Bronchial epithelial cell (primary cell): ENCODE measurements at places on chromosomes 1 and 21.
A peak's percentile ranks its signal among the peaks of the same experiment; 100 is the strongest.

DNA sequence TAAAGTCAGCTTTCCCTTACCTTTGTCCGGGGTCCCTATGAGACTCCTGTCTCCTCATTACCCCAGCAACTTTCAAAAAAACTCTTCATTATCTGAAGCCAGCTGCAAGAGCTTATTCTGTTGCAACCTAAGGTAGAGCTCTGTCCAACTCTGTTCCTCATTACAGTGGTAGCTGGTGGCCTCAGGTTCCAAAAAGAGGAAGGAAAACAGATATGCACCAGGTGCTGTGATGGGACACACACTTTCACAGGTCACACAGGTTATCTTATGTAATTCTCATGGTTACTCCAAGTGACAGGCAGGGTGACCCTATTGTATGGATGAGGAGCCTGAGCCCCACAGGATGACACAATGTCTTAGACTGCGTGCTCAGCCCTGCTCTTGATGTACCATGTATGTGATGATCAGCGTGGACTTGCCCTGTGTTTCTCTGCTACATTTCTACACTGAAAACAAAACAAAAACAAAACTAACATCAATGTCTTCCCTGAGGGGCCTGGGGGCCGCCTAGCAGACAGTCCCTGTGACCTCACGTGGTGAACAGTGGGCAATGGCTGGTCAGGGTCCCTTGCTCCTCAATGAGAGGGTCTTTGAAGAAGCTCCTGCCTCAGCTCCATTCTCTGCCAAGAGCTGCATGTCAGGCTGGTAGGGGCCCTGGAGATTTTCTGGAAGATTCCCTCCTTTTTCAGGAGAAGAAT lies 9.7 kb upstream of the TENT5C start:
- DNase-seq = no peak

DNA sequence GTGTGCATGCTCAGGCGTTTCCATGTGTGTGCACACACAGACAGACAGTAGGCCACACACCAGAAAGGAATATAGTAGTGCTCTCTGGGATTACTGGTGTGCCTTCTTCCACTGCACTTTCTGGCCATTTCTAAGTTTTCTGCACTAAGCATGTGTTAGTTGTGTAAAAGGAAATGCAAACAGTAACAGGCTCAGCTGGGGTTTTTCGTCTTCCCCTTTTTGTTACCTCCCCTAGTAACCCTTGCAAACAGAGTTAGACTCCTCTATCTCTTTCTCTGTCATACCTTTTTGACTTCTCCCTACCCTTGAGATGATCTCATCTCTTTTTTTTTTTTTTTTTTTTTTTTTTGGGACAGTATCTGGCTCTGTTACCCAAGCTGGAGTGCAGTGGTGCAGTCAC lies 196.3 kb downstream of the SDCCAG8 start:
- DNase-seq = no peak

DNA sequence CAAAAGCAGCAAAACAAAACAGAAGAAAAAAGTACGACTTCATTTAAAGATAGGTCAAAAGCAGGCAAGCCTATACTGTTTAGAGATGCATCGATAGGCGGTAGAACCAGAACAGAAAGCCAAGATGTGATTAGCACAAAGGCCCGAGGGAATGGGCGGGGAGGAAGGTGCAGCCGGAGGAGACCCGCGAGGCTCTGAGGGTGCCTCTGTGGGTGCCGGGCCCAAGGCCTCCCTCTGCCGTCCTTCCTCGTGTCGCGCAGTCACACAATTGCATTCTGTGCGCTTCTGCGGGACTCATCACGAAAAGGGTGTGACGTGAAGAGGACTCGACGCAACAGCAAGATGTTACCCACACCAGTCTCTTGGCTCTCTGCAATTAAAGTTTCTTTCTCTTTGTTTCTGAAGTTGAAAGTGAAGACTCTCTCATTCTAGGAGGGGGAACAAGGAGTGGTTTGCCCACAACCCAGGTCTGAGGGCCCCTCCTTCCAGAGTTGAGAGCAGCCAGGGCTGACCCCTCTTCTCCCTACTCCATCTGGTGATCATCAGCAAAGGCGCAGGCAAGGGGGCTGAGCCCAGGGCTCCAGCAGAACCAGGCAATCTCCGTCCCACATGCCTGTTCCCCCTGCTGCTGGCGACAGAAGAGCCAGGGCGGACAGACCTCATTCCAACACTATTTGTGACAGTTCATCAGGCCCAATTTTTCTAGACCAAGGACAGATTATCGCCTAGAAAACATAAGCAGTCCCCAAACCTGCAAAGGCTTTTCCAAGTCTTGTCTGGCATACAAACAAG lies 41.0 kb downstream of the NPHP4 start:
- DNase-seq = no peak

DNA sequence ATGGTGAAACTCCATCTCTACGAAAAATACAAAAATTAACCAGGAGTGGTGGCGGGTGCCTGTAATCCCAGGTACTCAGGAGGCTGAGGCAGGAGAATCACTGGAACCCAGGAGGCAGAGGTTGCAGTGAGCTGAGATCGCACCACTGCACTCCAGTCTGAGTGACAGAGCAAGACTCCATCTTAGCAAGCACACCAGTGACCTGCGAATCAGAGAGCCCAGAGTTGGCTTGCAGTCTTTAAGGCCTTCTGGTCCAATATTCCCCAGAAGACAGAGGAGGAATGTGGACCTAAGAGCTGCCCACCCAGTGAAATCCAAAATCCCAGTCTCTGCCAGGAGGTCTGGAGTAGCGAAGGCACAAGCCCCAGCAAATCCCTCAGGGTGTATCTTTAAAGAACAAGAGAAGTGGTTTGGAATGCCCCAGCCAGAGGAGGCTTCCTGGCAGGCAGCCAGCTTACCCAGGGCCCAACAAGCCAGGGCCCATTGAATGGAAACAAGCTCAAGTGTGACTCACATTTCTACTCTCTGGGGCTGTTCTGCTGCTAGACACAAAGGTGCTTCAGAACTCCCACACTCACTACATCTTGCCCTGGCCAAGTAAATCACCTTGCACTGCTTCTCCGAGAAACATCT lies 23.9 kb downstream of the GPR161 start:
- DNase-seq = peak; percentile 97

- no peak for DNase-seq
Observed at GRCh38 chr1:37685722-37686121, 6.6 kb upstream of the CDCA8 start.

- DNase-seq = peak; percentile 22
Observed at GRCh38 chr1:106465666-106466065, 590.8 kb upstream of the PRMT6 start.

- peak; percentile 52 for DNase-seq
Observed at GRCh38 chr1:235113183-235113917, 15.3 kb downstream of the TOMM20 start.

DNA sequence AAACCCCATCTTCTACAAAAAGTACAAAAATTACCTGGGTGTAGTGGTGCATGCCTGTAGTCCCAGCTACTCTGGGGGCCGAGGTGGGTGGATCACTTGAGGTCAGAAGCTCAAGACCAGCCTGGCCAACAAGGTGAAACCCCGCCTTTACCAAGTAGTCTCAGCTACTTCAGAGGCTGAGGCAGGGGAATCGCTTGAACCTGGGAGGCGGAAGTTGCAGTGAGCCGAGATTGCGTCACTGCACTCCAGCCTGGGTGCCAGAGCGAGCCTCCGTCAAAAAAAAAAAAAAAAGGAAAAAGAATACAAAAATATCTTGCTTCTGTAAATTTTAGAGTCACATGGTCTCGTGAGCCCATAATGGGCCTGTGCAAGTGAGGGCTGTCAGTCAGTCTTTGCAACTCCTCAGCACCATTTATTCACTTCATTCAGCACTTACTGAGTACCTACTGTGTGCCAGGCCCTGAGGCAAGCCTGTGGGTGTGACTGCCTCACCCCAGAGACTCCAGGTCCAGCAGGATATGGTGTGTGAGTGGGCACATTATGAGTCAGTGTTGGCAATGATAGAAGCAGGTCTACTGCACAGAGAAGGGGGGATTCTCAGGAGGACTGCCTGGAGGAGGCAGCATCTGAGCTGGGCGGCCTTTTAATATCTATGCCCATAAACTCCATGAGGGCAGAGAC lies 46.8 kb upstream of the TARDBP start:
- peak; percentile 66 for DNase-seq

DNA sequence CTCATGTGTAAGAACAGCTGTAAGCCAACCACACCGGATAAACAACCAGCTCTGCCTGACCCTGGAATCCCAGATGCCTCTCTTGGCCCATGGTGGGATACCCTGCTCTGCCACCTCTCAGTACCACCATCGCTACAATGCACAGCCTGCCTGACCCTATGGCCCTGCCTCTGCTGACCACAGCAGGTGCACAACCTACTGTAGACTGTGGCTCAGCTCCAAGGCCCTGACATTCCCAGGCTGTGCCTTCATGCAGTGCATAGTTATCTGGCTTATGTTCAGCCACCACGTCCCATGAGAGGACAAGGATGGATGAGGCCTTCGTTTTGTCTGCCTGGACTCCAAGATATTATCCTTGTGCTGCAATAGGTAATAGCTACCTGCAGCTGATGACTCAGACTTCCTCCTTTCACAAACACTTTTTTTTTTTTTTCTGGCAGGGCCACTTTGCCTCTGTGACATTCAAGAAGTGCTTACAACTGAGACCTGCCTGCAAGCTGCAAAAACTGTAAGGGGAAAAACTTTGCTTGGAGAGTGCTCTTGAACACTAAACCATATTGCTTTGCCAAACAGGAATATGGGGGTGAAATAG lies 177.7 kb downstream of the URB2 start:
- peak; percentile 65 for DNase-seq

GRCh38 chr1:180252638-180253536 lies 22.8 kb downstream of the LHX4 start:
- peak; percentile 48 for DNase-seq

GRCh38 chr1:40820911-40821693 lies 37.5 kb downstream of the KCNQ4 start:
- no peak for DNase-seq

DNA sequence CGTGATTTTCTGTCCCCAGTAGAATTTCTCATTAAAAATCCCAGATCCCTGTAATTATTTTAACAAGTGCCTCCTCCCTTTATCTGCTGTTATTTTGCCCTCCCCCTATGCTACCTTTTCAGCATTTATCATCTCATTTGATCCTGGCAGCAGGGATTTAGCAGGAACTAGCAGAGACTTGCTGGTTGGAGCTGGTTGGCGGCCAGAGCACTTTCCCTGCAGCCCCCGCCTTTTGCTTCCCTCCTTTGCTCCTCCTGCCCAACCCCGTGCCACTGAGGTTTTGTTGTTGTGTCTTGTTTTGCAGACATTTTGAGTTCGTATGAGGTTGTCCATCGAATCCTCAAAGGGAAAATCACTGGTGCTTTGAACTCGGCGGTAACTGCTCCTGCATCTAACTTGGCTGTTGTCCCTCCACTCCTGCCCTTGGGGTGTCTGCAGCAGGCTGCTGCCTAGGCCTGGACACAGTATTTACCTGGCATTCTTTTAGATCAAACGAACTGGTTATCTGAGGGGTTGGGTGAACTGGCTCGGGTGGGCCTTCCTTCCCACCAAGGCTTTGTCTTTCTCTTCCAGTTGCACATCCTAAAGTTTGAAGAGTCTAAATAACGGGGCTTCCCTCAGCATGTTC lies 11.2 kb downstream of the UBE2Q1 start:
- DNase-seq = peak; percentile 24

DNA sequence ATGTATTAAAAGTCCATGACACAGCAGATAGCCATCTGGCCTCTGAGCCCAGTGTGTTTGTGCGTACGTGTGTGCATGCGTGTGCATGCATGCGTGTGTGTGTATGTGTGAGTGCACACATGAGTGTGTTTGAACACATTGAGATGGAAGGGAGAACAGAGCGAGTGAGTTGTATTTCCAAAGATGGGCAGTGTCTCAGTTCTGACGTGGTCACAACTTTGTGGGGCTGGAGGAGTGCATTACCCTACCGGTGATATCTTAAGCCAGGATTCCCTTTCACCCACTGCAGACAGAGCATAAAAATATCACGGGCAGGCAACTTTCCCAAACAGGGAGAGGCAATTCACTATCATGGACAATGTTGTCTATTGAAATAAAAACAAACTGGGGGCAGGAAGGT lies 27.8 kb downstream of the IRF2BP2 start:
- no peak for DNase-seq

DNA sequence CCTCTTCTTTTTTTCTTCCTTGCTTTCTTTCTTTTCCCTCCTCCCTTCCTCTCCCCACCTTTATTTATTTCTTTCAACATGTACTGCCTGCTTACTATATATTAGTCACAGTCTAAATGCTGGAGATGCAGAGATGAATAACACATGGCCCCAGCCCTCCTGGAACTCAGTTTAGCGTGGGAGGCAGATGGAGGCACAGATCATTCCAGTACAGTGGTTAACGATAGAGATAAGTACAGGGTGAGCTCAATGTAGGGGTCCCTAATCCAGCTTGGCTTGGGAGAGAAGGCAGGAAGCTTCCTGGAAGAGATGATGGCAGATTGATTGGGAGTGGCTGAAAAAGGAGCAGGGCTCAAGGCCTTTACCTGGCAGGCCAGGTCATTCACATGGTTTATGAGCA lies 55.6 kb upstream of the PPP2R5A start:
- peak; percentile 78 for DNase-seq

DNA sequence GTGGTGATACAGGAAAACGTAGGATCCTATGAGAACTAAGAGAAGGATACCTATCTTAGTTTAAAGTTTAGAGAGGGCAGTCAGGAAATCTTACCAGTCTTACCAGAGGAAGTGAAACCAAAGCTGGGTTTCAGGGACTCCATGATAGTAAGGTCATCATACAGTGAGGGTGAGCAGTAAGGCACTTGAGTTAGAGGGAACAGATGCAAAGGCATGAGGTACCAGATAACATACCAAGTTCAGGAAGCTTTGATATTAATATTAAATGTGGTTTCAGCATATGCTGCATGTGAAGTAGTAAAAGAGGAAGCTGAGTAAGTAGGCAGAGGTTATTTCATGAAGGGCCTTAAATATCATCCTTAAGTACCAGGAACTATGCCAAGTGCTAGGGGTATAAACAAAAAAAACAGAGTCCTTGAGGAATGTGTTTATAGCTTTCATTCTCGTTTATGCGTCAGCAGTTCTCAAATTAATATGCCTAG lies 16.9 kb downstream of the ATG4C start:
- no peak for DNase-seq

DNA sequence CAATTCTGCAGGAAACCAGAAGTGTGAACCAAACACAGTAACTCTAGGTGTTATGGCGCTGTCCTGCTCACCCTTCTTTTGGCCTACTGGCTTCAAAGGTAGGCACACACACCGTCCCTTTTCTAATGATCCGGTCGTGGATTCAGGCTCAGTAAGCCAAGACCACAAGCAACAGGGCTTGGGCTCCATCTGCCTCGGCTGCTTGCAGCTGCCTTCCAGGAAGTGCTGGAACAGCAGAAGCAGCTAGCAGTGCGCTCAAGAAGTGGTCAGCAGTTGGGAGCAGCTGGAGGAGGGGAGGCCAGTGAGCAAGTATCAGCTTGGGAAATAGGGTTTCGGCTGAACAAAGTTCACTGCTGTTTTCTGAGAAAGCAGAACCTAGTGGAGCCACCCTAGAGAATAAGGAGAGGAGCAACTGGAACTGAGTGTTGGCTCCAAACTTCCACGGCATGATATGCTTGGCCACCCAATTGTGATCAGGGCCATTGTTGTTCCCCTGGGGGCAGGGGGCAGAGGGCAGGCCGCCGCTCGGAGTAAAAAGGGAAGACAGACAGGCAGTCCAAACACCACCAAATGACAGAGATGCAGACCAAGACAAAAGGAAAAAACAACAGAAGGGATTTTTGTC lies 173.4 kb downstream of the TOMM20 start:
- no peak for DNase-seq
